ENCODE measurements at places on chromosomes 5 and 9.
A peak's percentile ranks its signal among the peaks of the same experiment; 100 is the strongest.

GRCh38 chr5:53095931-53096525 lies 13.5 kb downstream of the MOCS2 start:
- peak; percentile 82 for DNase-seq

DNA sequence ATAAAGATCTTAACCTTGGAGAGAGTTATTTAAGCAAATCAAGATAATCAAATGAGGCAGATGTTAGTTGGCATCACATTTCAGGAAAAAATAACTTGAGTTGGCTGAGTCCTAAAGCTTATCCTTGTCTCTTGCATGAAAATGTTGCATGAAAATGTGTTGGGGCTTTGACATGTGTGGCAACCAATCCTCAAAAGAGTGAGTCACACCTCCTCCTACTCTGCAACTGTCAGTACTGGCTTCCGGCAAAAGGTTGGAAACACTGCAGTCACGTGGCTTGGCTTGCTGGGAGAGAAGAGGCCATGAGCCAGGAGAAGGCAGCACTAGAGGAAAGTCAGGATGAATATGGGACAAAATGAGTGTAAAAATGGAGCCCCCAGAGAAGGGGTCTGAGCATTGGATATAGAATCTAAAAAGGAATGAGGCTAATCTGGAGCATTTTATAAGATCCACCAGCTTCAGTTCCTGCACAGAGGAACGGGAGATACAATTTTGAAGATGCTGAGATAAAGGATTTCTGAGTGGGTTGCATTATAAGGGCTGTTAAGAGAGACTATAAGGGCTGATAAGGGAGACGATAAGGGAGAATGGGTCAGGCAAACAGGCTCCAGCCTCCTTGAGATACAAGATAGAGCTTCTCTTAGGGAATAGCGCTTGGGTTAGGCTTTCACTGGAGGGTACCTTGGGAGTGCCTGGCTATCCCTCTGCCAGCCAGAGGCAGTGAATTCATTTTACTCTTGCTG lies 43.1 kb downstream of the SPATA31D1 start:
- DNase-seq: no peak

GRCh38 chr9:89483592-89484474 lies 14.1 kb downstream of the SEMA4D start:
- peak; percentile 67 for DNase-seq

DNA sequence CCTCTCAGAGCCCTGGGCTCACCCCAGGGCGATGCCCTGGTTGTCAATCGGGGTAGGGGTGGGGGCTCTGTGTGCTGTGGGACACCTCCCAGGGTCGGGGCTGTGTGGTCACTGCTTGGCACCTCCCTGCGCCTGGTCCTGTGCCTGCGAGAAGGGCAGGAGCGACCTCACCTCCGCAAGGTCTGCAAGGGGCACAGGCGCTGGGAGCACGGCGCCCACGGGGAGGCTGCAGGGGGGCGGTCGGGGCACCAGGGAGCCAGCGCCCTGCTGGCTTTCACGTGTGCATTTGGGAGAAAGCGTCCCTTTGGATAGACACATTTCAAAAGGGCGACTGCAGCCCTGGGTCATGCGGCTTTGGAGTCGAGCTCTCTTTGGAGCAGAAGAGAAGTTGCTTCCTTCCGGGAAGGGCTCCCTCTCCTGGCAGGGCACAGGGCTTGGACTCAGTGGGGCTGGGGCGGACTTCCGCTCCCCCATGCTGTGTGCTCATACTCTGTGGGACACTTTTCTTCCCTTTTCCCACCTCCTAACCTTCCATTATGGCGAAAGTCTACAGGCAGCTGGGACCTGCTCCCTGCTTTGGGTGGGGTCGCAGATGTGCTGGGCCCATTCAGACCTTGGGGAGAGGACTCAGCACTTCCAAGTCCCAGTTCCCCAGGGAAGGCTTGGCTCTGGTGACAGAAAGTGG lies 52.9 kb upstream of the SLC28A3 start:
- DNase-seq: no peak

DNA sequence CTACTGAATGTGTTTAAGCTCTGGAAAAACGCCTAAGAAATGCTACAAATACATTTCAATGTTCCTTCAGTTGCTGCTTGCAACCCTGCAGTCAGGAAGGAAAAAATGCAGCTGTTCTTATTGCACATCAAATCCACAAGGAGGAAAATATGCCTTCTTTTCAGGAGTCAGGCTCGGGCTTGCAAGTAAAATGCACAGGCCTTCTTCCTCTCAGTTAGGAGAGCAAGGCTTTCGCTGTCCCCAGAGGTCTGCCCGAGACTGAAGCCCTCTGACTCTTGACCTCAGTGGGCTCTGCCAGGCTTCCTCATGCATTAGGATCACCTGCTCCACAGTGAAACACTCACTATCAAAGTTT lies 899 bp upstream of the SHC3 start:
- no peak for DNase-seq

- DNase-seq: no peak
These were observed 408.9 kb downstream of the PDE4D start for GRCh38 chr5:59484618-59485017.

- no peak for DNase-seq
These were observed 25.9 kb downstream of the CDC42SE2 start for GRCh38 chr5:131289738-131290137.

Measured in activated CD4-positive, alpha-beta T cell treated with anti-CD3 and anti-CD28 coated beads, Interleukin-2, amount 10 ng/mL, durations not matched to agents 7 days and 5 days (primary cell).